ENCODE measurements at places on chromosomes 4 and X.

DNA sequence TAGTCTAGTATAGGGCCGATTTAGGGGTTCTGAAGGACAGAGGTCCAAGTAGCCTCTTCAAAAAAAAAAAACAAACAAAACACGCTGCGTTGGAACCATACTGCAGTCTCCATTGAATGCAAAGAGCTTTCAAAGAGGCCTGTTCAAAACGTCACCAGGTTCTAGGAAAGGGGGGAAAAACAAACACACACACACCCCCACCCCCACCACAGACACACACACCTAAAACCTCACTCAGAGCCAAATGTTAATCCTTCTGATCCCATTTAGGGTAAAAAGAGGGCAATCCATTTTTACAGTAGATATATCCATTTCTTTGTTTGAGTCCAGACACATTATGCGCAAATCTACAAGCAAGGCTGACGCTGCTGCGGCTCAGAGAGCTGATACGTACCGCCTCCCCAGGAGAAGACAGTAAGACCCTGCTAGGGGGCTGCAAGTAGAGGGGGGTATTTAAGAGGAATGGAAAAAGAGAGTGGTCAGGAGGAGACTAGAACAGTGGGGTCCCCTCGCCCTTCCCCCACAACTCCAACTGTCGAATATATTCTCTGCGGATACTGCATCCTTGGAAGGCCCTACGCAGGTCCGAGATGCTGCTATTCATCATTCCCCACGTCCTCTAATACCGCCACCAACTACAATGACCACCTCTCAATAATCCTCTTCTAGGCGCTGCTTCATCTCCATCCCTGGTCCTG is 1.3 kb downstream of the NKRF start:
- DNase-seq, result no peak

GRCh38 chr4:98997166-98997565 is 1.6 kb downstream of the METAP1 start:
- DNase-seq, result no peak

DNA sequence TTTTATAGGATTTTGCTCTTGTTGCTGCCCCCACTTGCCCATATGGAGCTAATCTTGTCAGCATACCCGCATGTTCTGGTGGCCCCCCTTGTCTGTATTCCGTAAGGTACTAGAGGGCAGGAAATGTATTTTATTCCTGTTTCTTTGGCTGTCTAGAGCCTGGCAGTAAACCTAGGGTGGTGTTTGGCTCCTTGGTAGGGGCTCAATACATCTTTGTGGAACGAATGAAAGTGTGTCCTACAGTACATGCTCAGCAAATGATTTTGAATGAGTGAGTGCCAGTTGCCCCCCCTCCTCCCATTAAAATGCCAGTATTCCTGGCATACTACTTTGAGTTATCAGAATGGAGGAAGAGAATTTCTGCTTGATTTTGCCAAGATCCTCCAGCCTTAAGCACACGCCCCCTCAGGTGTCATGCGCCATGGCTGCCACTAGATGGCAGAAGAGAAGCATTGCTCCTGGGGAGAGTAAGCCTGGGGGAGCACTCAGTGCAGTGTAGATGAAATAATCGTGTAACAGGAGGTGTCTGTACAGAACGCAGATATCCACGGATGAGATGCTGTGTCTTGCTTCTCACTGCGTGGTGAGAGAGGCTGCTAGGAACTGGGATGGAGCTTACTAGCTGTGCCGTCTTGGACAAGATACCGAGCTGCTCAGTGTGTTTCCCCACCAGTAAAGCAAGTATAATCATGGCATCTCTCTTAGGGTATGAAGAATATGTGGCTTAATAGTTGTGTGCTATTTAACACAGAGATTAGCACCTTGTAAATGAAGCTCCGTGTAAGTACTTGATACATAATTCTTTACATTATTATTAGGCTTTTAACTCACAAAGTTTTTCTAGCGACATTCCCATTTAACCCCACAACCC is 17.2 kb upstream of the RNF212 start:
- peak; percentile 80 for DNase-seq

DNA sequence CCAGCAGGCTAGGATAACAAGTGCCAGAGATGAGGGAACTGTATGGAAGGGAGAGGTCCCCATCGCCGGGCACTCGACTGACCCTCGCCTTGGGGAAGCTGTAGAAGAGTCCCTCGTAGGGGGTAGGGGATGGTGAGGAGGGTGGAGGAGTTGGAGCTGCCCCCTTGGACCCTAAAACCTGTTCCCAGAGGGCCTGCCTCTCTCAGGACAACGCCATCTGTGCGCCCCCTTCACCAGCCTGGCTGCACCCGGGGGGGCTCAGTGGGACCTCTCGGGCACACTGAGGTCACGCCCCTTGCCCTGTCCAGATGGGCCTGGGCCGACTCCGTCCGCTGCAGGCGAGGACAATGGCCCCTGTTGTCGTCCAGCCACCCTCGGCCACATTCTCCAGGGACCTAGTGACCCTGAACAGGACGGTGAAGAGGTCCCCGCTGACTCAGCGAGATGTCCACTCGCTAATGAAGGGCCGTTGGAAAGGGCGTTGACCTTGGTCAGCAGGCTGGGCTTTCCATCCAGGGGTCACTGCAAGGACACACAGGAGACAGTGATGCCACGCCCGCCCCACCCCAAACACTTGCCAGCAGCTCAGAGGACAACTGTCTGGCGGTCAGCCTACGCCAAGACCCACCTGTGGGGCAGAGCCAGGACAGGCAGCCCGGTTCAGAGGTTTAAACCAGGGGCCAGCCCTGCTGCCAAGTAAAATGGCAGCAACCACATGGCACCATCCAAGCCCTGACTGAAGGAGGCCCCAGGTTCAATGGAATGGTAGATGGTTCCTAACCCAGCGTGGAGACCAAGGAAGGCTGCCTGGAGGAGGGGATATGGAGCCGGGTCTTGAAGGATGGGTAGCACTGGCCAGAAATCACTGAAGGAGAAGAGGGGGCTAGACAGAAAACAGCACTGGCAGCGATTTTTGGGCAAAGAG is 51.2 kb downstream of the HMX1 start:
- DNase-seq, result no peak

GRCh38 chrX:34880656-34881055 is 61.9 kb upstream of the FAM47B start:
- DNase-seq, result no peak

GRCh38 chr4:27084685-27085361 is 224.2 kb downstream of the STIM2 start:
- DNase-seq, result peak; percentile 65

GRCh38 chrX:153525451-153525850 is 8.0 kb downstream of the ATP2B3 start:
- DNase-seq, result no peak

- DNase-seq, result no peak
These were observed 648.3 kb downstream of the SPRY1 start for GRCh38 chr4:124044867-124045266.

DNA sequence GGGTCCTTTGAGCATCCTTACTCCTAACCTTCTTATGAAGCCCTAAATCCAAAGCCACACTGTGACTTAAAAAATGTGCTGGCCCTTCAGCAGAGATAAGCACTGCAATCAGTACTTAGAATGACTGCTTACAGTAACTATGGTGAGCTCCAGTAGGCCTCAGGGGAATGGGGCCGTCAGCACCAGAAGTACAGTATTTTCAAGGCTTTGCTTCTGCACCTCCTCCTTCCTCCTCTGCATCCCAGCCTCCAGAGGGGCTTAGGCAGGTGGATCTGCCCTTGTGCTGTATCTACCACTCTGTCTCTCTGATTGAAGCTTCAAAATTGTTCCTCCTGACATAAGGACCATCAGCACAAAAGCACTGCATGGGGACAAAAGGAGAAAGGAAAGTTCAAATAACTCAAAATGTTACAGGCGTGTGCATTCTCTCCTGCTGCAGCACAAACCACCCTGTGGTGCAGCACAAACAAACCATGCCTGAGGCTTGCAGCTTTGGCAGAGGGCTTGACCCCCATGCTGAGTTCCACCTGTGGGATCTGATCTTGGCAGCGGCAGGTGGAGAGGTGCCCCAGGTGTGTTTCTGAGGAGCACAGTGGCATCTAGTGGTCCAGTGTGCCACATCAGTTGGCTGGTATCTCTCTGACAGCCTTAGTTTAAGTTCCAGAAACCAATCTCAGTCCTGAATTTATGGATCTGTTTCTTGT is 164.7 kb downstream of the SOWAHB start:
- DNase-seq, result no peak

DNA sequence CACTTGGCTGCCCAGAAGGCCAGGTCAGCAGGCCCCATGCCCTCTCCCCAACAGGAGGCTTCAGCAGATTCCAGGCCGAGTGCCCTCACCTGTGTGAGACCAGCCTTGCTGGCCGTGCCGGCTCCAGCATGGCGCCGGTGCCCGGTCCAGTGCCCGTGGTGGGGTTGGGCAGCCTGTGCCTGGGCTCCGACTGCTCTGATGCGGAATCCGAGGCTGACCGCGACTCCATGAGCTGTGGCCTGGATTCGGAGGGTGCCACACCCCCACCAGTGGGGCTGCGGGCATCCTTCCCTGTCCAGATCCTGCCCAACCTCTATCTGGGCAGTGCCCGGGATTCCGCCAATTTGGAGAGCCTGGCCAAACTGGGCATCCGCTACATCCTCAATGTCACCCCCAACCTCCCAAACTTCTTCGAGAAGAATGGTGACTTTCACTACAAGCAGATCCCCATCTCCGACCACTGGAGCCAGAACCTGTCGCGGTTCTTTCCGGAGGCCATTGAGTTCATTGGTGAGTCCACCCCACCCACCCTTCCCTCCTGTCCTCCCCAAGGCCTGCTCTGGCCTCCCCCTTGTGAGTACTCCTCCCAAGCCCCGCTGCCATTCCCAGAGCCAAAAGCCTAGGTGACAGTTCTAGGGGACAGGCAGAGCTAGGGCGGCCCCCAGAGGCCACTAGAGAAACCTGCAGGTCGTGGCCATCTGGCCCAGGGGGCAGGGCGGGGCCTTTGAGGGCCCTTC is 2.3 kb downstream of the DUSP9 start:
- DNase-seq, result no peak

- no peak for DNase-seq
These were observed 487.7 kb upstream of the INTU start for GRCh38 chr4:127145006-127145540.

DNA sequence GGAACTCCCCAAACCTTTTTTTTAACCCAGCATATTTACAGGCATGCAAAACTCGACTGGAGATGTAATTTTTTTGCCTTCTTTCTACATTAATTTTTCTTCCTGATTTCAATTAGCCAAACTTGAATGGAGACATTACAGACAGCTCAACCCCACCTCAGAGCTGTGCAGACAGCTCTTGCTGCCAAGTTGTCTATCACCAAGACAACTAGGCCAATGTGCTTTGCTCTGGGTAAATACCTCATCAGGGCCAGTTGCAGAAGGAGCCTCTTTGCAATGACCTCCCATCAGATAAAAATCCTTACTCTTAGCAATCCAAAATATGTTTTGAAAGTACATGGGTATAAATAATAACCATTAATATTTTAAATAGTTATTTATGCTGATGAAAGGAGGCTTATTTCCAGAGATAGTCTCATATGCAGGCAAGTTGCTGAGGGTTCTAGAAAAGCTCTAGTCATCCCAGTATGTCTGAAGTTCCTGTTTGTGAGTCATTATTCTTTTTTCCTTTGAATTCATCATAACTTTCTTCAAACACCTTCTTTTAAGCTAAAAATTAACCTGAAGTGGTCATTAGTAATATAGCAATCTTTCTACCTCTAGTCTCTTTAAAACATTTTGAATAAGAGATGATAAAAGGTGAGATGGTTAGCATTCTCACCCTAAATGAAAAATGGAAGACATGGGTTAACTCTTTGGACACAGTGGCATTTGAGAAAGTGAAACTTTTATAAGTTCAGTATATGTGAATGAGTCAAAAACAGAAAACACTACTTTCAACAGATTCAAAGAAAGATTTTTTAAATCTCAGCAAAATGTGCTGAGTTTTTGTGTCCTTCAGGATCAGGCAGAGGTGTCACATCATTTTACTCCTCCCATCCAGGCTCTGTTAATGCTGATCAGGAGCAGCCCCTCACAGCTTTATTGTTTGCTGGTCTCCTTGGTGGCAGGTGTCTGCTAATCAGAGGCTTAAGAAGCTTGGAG is 475.5 kb upstream of the FGF16 start:
- no peak for DNase-seq

DNA sequence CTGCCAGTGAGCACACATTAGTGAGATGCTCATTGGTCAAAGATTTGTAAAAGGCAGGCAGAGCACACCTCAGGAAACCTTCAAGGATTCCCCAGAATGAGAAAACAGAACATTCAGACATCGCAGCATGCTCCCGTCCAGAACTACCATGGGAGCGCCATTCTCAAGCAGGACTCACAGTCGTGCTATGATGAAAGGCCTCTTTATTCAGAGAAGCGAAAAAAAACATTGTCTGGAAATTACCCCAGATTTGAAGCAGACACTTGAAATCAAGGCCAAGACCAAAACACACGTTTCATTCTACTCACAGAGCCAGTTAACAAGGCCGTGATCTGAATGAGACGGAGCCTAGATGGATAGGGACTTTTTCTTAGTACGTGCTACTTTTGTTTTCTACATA is 961.8 kb upstream of the TENM3 start:
- DNase-seq, result peak; percentile 81

GRCh38 chrX:64204701-64205440 is 637 bp downstream of the AMER1 start:
- peak; percentile 33 for DNase-seq

All from midbrain (tissue), 1 donor.